ENCODE measurements at places on chromosomes 13 and 19. TPM values are rescaled to one million over a fixed set of nuclear protein-coding genes. Genes with fewer than 3 reads are reported as not detected.

DNA sequence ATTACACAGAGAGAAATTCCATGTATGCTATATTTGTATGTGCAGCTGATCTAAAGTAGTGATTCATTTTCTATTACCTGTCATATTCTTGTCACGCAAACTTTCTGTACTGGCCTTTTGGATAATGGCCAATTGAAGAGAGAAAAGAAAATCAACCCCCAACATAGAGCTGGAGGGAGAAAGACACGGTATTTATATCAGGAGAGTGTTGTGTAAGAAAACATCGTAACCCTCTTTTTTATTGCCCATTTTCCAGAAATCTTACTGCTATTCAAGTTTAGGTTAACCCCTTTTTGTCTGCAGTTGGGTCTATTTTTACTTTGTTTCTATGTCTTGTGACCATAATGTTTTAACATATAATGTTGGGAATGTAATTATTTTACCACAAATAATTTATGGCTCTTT is 27.9 kb downstream of the DGKH start:
- DNase-seq, result no peak

- no peak for DNase-seq
Observed at GRCh38 chr13:91482427-91482826, 84.0 kb downstream of the GPC5 start.

DNA sequence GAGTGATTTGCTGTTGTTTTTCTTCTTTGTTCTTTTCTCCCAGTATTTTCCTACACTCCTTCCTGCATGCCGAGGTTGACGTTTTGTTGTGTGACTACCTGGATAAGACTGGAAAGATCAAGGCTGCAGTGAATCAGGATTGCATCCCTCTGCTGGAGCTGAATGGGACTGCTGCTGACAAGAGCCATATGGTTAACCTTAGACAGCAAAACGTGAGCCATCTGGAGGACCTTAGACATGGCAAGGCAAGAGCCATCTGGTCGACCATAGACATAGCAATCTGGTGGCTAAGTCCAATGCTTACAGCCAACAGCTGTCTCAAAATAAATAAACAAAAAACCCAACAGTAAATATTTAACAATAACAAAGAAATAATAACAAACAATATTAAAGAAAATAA is 42.6 kb upstream of the ZNF91 start:
- DNase-seq, result no peak

DNA sequence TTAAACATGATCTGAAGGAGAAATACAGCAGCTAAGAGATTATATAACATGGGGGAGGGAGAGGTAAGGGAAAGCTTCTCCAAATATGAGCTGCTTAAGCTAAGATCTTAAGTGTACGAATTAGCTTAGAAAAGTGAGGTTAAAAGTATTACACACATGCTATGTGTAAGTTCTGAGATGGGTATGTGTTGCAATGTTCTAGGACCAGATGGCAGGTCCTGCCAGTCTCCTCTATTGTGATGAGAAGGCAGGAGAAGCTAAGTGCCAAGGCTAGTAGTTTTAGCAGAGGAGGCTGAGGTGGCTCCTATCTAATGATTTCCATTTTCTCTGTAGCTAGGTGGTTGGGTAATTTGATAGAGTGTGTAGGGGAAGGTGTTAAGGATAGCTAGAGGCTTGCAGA is 57.6 kb downstream of the MICU2 start:
- no peak for DNase-seq

GRCh38 chr13:83178008-83178407 is 704.3 kb downstream of the SLITRK1 start:
- DNase-seq, result no peak

Gene ZNF471
- total RNA-seq, result 4.4 TPM

Gene NAA16
- 11.1 TPM for total RNA-seq
